Cardiac muscle cell (in vitro differentiated cells and primary cell): ENCODE measurements at places on chromosomes 7 and 10. TPM values are rescaled to one million over a fixed set of nuclear protein-coding genes. Genes with fewer than 3 reads are reported as not detected.

DNA sequence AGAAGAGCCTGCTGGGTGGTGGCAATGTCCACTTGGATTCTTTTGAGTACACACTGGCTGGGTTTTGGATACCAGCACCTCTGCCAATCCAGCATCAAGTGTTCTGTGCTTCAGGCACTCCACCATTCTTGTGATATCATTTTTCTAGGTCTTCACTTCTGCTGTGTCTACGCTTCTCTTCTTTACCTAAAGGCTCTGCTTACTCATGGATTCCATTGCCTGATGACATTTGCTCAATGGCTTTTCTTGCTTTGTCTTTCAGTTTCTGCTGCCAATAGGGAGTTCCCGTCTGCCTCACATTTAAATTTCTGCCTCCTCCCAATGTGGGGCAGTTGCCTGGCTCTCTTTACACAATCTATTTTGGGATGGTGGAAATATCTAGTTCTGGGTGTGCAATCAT, 12.7 kb upstream of the PAPSS2 start:
- no peak for DNase-seq

- no peak for DNase-seq
Measured at GRCh38 chr7:78562191-78562590, 763.6 kb downstream of the PHTF2 start.

- no peak for DNase-seq
Measured at GRCh38 chr10:113319479-113319878, 233.4 kb upstream of the HABP2 start.

DNA sequence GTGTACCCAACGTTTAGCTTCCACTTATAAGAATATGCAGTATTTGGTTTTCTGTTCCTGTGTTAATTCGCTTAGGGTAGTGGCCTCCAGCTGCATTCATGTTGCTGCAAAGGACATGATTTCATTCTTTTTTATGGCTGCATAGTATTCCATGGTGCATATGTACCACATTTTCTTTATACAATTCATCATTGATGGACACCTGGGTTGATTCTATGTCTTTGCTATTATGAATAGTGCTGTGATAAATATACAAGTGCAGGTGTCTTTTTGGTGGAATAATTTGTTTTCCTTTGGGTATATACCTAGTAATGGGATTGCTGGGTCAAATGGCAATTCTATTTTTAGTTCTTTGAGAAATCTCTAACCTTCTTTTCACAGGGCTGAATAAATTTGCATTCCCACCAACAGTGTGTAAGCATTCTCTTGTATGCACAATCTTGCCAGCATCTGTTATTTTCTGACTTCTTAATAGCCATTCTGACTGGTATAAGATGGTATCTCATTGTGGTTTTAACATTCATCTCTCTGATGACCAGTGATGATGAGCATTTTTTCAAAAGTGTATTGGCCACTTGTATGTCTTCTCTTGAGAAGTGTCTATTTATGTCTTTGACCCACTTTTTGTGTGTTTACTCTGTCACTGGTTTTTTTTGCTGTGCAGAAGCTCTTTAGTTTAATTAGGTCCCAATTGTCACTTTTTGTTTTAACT, 72.5 kb upstream of the CC2D2B start:
- no peak for DNase-seq

The RHEB gene
- 89.8 and 127 TPM in 2 replicates for total RNA-seq
